Memory B cell (primary cell): ENCODE measurements at places on chromosomes 7 and 10.

DNA sequence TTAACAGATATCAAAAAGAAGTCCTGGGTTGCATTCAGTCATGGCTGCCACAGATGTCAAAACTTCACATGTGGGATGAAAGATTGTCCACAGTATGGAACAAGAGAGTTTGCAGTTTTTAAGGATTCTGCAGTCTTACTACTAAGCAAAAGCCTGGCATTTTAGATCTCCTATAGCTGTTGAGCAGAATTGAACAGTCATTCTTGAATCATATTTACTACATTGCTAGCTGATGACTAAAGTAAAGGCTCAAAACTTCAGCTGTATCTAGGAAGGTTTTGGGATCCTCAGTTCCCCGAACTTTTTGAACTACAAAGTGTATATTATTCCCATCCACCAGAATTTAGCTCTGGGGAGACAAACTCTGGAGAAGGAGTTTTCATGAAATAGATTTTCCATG lies 31.0 kb downstream of the BET1 start:
- no peaks in the 10 kb centered on the region for H3K36me3 ChIP-seq
- no peaks in the 10 kb centered on the region for H3K4me1 ChIP-seq
- DNase-seq, result no peak
- H3K27me3 ChIP-seq, result no peaks in the 10 kb centered on the region

DNA sequence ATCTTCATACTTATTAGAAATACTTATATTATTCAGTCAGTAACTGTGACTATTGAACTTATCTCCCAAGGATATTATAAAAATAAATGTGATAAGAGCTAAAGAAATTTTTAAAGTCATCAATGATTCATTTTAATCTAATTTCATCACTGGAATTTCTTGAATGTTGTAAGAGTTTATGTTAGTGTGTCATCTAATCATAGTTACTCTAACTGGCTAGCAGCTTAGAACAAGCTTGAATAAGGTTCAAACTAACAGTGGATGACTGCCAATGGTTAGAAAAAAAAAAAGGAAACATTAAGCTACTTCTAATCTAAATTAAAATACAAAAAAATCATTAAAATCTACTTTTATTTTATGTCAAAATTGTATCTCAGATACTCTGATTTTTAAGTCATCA lies 1066.3 kb downstream of the CNTNAP2 start:
- no peak overlapping the region for H3K4me3 ChIP-seq
- H3K36me3 ChIP-seq, result no peaks in the 10 kb centered on the region

- H3K27ac ChIP-seq, result no peak overlapping the region
- H3K27me3 ChIP-seq, result peaks cover 2% of the 10 kb centered on the region
- no peak for DNase-seq
Measured at GRCh38 chr10:130455791-130456190, 319.6 kb downstream of the GLRX3 start.

GRCh38 chr7:149284343-149284742 lies 22.3 kb downstream of the ZNF783 start:
- peak; percentile 20 for DNase-seq
- peaks cover 17% of the 10 kb centered on the region for H3K4me1 ChIP-seq

- H3K4me1 ChIP-seq, result peaks cover 16% of the 10 kb centered on the region
- peak; percentile 67 for DNase-seq
- H3K4me3 ChIP-seq, result peak overlapping the region; percentile 97
- peaks cover 3% of the 10 kb centered on the region for H3K36me3 ChIP-seq
- no peak overlapping the region for H3K27ac ChIP-seq
Measured at GRCh38 chr10:102419269-102420180, 940 bp upstream of the PSD start.
